ENCODE measurements at places on chromosomes 6 and 20.

- no peak for DNase-seq
Observed at GRCh38 chr6:81362246-81362645, 390.2 kb downstream of the TENT5A start.

- no peak for DNase-seq
Observed at GRCh38 chr6:46760925-46761324, 14.2 kb downstream of the ANKRD66 start.

GRCh38 chr6:104159045-104159618, 700.6 kb downstream of the HACE1 start:
- no peak for DNase-seq

DNA sequence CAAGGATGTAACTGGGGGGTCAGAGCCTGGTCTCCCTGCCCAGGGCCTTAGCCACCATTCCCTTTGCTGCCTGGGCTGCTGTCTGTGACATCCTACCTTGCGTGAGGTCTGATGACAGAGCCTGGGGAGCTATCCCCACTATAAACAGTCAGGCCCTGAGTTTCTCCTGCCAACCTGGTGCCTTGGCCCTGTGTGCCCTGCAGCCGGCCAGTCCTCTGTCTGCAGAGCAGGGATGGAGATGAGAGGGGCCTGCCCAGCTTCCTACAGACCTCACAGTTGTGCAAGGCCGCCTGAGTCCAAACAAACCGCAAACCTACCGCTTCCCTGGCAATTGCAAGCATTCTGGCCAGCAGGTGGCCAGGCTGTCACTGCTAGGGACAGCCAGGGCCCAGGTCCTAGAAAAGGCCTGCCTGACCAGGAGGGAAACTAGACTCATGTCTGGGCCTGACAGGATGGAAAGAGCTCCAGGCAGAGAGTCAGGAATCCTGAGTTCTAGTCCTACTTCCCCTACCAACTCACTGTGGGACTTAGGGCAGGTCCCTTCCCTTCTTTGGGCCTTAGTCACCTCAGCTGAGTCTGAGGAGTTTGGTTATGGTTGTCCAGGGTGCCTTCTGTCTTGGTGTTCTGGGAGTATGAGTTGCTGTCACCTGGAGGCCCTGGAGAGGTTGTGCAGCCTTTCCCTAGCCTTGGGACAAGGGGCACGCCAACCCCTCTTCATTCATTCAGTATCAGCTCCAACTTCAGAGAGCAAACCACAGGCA, 86.2 kb downstream of the VEGFA start:
- no peak for DNase-seq

GRCh38 chr6:108781419-108782100, 66.7 kb upstream of the ARMC2 start:
- no peak for DNase-seq

DNA sequence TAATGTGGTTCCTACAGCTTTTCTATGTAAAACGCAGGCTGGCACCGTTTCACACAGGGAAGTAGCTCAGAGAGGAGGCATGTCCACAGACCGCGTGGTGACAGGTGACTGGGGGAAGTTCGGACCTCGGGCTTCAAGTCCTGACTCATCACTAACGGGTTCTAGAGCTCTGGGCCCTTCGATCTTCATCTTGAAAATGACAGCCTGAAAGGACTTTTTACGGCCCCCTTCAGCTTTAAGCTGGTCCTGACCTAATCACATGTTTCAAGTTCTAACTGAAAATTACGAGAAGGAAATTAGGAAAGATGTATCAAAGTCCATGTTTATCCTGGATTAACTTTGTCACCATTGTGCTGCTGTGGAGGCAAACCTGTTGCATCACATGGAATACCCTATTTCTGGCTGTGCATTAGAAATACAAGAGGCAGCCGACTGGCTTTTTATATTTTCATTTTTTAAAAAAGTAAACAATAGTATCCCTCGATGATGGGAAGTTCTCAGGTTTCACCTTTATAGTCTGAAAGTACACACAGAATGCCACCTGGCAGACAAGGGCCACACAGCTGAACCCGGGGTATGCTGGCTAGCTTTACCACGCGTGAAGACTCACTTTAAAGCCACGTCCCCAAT, 2.0 kb downstream of the MAN1A1 start:
- DNase-seq, result peak; percentile 65

DNA sequence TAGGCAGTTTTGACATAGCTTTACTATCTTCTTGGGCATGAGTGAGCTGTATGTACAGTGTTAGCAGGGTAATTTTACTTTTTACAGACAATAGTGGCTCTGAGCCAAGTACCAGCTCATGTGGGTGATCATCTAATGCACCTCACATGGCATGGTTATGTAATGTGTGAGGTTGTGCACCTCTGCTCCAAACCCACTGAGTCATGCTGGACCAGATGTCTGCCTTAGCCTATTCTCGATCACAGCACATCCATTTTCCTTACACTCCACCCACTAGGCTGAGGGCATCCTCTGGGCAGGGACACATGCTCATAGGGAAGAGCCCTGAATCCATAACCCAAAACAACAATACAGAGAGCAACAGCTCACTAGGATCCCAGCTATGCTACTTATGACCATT, 71.6 kb upstream of the FBXL4 start:
- no peak for DNase-seq

GRCh38 chr6:35955071-35955470, 34.2 kb upstream of the SRPK1 start:
- DNase-seq, result no peak

GRCh38 chr6:5567890-5568289, 306.6 kb downstream of the FARS2 start:
- DNase-seq, result no peak

DNA sequence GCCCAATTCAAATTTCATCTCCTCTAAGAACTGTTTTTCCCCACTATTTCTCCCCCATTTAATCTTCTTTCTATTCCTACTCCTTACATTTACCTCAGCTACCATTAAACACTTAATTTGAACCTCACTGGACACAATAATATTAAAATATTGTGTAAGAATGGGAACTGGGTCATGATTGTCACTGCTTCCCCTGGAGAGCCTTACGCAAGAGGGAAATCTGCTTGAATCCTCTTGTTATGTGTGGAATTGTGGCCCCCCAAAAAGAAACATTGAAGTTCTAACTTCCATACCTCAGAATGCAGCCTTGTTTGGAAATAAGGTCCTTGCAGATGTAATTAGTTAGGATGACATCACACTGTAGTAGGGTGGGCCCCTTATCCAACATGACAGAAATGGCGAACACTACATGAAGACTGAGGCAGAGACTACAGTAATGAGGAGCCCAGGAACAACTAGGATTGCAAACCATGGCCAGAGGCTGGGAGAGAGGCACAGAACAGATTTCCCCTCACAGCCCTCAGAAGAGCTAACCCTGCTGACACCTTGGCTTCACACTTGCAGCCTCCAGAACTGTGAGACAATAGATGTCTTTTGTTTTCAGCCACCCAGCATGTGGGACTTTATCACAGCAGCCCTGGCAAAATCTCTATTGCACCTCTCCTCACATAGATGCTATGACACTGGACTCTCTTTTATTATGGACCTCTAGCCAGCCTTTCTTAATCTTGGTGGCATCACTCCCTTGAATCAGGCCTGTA, 29.9 kb downstream of the HIVEP2 start:
- DNase-seq, result no peak

GRCh38 chr6:20632696-20633095, 98.4 kb downstream of the CDKAL1 start:
- no peak for DNase-seq

- no peak for DNase-seq
Observed at GRCh38 chr6:137365707-137366437, 128.3 kb downstream of the OLIG3 start.

GRCh38 chr6:47097092-47097945, 55.2 kb upstream of the ADGRF1 start:
- DNase-seq, result no peak

DNA sequence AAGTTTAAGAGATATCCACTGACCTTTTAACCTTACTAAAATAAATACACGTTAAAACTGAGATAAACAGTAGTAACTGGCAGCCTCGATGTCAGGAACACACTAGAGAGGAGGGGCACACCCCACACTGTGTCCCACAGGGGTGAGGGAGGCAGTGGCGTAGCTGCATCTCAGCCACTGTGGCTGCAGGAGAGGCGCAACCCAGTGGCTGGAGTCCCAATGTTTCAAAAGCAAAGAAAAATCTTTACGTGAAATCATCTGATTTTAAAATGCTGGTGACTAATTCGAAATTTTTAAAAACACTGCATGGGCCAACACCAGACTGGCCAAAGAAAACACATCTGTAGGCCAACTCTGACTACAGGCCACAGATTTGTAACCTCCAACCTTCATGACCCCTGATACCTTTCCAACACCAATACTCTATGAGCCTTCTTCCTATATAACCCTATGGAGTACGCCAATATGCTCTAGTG, 54.7 kb downstream of the TRAM2 start:
- DNase-seq, result no peak

GRCh38 chr6:17580518-17581048, 19.5 kb upstream of the FAM8A1 start:
- DNase-seq, result peak; percentile 73

- no peak for DNase-seq
Observed at GRCh38 chr6:85068221-85068620, 303.8 kb upstream of the TBX18 start.

DNA sequence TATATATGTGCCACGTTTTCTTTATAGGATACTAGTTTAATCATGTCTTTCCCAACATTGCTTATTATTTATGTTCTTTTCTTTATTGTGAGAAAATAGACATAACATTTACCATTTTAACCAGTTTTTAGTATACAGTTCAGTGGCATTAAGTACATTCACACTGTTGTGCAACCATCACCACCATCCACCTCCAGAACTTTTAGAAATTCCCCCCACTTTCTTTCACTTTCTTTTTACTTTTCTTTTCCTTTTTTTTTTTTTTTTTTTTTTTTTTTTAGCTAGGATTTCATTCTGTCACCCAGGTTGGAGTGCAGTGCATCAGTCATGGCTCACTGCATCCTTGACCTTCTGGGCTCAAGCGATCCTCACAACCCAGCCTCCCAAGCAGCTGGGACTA, 18.5 kb downstream of the RBCK1 start:
- DNase-seq, result no peak

DNA sequence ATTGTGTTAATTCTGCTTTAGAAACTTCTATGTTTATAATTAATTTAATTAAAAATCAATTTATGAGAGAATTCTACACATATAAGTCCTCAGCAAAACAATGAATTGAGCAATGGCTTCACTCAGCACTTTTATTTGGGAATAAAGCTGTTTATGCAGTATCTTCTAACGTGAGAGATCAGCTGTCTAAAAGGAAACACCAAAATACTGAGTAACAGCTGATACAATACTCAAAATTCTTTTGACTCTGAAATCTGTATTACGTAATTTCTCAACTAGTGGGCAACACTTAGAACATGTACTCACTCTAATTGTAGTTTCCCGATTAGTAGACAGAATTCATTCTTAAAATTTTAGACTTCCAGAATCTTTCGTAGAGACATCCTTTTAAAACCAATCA, 49.8 kb downstream of the MAP3K7 start:
- DNase-seq, result no peak

DNA sequence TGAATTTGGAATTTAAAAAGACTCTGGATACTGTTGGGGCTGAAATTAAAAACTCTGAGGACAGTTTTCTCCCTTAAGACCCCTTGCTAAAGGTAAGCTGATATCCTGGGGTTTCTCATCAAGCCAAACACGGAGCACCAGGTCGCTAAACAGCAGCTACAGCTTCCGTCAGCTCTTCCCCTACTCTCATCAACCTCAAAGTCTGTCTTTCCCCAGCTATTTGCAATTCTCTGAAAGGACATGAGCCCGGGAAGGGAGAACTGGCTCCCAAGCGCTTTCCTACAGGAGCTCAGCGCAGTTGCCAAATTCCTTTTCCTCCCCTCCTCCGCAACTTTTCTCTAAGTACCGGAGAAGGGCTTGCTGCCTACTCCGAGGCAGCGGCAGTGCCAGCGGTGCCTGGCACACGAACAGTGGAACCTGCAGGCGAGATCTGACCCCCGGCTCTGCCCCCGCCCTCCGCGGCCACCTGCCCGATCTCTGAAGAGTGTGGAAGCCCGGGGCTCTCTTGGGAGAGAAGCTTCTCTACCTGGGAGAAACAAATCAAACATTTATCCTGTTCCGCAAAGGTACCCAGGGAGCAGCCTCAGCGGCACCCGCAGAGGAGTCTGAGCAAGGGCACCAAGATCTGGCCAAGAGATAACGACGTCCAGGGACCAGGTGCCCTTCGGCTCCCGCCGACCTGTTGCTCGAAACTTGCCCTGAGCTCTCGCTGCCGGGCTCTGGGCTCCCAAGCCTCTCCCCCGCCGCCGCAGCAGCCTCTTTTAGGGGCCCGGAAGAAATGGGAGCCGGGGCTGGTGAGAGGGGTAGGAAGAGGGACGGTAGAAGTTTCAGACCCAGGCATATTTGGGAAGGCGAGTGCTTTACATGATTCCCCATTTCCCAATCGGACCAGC, 2.2 kb downstream of the CBLN4 start:
- DNase-seq, result no peak

GRCh38 chr6:69289689-69290495, 506.9 kb downstream of the LMBRD1 start:
- DNase-seq, result no peak

GRCh38 chr6:110712238-110712637, 103.0 kb downstream of the CDK19 start:
- no peak for DNase-seq

- no peak for DNase-seq
Observed at GRCh38 chr6:133764008-133764753, 124.7 kb upstream of the TCF21 start.

DNA sequence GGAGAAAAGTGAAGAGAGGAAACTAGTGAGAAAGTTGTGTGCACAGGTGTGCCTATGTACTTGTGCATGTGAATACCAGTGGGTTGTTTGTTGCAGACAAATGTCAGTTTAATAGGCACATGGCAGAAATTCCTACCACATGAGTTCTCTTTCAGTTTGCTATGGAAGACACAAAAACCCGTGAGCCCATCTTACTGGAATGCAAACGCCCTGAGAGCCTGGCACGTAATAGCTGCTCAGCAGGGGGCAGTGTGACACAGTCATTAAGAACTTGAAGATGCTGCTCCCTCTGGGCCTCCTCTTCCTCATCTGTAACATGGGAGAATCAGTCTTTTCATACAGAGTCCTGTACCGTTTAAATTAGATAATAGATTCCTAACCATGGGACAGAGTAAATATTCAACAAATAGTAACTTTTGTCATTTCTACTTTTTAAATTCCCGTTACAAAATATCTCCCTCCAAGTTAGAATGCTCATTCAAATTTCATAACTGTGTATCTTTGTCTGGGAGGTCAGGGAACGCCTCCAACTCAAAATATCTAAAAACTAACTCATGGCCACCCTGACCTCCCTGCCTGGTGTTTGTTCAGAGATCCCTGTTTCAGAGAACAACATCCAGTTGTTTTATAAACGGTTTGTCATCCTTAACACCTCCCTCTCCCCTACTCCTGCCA, 802.9 kb downstream of the MAFB start:
- no peak for DNase-seq

DNA sequence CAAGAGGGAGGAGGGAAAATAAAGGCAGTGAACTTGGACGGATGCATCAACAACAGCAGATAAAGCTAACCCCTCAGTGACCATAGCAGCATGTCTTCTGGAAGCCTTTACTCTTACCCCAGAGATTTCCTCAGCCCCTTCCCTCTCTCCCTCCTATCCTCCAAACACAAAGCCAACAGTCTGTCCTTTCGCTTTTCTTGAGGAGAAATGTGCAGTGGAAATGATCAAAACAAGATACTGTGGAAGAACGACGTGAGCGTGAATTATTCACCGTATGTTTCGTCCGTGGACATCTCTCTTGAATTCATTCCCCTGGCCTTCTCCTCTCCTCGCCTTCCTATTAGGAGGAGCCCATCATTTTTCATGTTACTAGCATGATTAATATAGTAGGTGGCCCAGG, 8.5 kb downstream of the NRN1 start:
- DNase-seq, result no peak

GRCh38 chr6:117449549-117450439, 24.1 kb upstream of the ROS1 start:
- DNase-seq, result peak; percentile 59
